ENCODE measurements at places on chromosomes 2 and 18. TPM values are rescaled to one million over a fixed set of nuclear protein-coding genes. Genes with fewer than 3 reads are reported as not detected.

Gene UGT1A3
- total RNA-seq: not detected

DNA sequence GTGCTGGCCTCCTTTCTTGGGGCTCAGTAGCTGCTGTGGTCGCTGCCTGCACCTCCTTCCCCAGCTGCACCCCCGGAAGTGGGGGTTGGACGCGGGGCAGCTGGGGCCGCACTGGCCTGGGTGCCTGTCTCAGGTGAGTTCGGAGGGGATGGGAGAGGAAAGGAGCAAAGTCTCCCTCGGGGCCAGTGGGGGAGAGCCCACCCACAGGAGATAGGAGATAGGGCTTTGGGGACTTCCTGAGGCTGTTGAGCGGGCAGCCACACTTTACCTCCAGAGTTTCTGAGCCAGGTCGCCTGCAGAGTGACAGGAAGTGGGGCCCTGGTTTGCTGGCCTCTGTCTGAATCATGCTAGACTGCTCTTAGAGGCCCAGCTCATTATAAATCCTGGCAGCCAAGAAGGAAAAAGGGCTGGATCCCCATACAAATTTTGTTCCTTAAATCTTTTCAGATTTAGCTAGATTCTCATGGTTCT, 8.1 kb downstream of the MBP start:
- no peak for DNase-seq

DNA sequence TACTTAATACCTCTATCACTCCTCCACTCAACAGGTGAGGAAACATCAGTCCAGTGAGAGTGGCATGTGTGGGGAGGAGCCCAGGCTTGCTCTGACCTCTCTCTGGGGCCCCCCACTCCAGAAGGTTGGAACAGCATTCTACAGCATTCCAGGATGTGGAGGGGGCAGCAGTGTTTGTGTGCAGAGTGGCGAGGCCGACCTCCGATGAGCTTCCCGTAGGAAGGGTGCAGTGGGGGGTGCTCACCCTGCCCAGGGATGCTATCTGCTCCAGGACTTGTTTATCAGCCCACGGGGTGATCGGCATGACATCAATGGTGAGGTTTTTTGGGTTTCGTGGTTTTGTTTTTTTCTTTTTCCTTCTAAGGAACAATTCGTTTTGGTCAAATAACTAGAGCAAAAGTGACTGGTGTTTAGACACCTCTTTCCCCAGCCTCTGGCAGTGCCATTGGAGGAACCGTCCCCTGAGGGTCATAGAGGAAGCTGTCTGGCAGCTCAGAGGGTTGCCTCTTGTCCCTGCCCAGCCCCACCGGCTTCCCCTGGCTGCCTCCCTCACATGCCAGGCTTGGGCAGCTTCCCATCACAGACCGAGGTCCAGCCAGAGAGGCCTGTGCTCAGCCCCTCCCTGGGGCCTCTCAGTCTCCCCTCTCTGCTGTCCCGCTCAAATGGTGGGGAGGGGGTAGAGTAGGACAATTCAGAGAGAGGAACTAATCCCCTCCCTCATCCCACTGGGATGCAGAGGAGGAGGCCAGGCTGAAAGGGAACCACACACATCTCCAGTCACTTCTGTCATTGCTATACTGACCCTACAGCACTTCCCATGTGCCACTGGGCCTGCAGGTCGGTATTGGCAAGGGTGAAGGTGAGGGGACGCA, 96.5 kb downstream of the ZFP36L2 start:
- DNase-seq: no peak

- DNase-seq: no peak
These were observed 7.4 kb downstream of the SP9 start for GRCh38 chr2:174341995-174342685.

DNA sequence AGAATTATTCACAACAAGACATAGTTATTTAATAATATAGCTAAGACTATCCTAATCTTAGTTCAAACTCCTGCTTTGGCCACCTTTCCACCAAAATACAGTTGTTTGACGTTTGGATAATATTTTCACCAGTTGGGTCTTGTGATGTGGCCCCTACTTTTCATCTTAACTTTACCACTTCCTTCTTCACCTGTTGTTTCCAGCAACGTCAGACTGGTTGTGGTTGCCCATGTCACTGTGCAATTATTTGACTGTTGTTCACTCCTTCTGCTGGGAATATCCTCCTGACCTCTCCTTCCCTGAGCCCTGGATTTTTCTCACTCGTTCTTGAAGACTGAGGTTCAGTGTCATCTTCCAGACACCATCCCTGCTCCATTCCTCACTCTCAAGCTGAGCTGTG, 132.2 kb upstream of the RASGRP3 start:
- DNase-seq: no peak

DNA sequence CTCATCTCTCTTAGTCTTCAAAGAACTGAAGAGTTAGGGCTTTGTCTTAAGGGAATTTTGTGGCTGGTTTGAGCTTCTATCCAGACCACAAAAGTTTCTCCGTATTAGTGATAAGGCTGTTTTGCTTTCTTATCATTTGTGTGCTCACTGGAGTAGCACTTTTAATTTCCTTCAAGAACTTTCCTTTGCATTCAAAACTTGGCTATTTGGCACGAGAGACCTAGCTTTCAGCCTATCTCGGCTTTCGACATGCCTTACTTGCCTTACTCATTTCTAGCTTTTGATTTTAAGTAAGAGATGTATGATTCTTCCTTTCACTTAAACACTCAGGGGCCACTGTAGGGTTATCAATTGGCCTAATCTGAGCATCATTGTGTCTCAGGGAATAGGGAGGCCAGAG, 29.9 kb downstream of the HDHD2 start:
- DNase-seq: no peak

DNA sequence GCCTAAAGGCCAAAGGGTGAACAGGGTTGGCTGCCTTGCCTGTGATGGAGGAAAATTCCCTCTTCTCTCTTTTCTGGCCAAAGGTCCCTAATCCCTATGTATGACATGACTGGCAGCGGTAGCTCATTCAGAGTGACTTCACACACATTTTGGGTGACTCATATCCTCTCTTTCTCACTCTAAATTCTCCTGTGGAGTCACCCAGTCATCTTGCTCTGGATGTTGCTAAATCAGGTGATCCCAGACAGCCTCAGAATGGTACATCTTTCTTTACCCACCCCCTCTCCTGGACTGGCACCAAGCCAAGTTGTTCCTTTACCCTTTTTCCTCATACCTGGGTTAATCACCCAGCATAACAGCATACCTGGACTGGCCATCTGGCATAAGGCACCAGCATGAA, 77.2 kb downstream of the NEURL3 start:
- no peak for DNase-seq

Gene LMAN2L
- total RNA-seq: 23.2 TPM

DNA sequence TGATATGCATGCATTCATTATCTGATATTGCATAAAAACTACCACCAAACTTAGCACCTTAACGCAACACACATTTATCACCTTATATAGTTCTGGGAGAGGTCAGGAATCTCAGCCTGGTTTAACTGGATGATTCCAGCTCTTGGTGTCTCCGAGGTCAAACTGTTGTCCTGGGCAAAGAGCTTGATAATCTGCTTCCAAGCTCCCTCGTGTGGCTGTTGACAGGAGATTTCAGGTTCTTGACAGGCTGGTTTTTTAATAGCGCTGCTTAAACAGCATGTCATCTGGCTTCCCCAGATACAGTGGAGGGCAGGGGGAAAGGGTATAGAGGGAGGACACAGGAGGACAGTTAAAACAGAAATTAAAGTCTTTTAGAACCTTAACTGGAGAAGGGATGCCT, 785.0 kb downstream of the CNTNAP5 start:
- DNase-seq: no peak

Data from left lung (tissue), 14 donors.